A172 (cell line): ENCODE measurements at places on chromosomes 2 and 18. TPM values are rescaled to one million over a fixed set of nuclear protein-coding genes. Genes with fewer than 3 reads are reported as not detected.

DNA sequence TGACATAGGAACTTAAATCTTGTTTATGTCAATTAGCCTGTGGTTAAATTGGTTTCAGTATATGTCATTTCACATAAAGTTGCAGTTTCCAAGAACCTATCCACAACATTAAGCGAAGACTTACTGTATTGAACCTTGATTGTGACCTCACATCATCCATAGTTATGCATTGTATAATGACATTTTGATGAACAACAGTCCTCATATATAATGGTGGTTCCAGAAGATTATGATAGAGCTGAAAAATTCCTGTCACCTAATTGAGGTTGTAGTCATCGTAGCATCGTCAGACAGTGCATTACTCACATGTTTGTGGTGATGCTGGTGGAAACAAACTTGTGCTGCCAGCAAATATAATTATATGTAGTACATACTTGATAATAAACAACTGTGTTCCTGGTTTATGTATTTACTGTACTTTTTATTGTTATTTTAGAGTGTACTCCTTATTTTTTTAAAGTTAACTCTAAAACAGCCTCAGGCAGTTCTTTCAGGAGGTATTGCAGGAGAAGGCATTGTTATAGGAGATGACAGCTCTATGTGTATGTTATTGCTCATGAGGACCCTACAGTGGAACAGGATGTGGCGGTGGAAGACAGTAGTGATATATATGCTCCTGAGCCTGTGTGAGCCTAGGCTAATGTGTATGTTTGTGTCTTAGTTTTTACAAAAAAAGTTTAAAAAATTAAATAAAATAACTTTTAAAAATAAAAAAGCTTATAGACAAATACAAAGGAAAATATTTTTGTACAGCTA is 56.6 kb downstream of the UBE2E3 start:
- peak; percentile 68 for DNase-seq

The IGFBP2 gene
- total RNA-seq, result 42.8 and 56.6 TPM in 2 replicates

- DNase-seq, result no peak
These were observed 17.0 kb downstream of the ANKRD29 start for GRCh38 chr18:23645568-23646175.

DNA sequence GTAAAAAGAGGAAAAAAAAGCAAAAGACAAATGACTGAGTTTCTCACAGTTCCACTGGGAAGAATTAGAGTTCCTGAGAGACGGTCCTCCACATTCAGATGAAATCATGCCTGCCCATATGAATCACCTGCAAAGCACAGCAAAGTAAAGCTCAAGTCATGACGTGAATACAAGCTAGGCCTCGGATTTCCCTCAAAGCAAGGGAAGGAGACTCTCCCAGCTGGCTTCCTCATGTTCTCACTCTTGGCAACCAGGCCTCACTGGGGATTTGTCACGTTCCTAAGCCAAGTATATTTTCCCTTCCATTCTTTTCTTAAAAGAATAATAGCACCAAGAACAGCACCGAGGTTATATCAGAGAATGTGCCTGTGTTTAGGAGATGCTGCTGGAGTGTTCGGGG is 47.0 kb downstream of the CYP27C1 start:
- no peak for DNase-seq

The CFAP210 gene
- not detected in 2 replicates for total RNA-seq

- DNase-seq, result peak; percentile 70
These were observed 68.6 kb downstream of the CAB39 start for GRCh38 chr2:230781130-230781797.

The ACMSD gene
- not detected in 2 replicates for total RNA-seq

DNA sequence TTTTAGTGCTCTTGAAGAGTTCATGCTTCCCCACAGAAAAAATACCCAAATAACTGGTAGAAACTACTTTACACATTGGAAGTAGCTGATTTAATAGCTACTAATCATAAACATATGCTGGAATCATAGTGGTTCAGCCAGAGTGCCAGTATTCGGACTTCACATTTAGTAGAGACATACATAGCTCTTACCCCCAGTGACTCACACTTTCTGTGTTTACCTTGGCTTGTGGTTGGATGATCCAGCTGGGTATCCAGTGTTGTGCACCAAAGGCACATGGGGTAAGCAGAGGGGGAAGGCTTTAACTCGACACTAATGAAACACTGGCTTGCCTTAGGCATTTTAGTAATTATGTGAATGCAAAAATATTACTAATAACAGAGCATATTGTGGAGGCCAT is 18.1 kb downstream of the ARHGAP28 start:
- peak; percentile 70 for DNase-seq

DNA sequence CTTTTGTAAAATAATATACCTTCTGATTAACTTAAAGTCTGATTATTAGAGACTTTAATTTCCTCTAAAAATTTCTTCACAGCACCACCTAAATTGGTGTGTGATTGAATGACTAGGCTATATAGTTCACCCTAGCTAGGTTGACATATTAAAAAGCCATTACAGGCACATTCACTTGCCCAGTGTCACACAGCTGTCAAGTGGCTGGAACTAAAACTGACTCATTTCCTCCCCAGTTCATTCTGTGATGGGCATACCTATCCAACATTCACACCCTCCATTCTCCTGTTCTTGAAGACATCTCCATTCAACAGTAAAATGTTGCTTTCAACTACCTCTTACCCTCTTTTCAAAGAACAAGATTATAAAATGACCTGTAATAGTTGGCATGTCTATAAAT is 334.5 kb downstream of the ARHGAP15 start:
- peak; percentile 23 for DNase-seq

DNA sequence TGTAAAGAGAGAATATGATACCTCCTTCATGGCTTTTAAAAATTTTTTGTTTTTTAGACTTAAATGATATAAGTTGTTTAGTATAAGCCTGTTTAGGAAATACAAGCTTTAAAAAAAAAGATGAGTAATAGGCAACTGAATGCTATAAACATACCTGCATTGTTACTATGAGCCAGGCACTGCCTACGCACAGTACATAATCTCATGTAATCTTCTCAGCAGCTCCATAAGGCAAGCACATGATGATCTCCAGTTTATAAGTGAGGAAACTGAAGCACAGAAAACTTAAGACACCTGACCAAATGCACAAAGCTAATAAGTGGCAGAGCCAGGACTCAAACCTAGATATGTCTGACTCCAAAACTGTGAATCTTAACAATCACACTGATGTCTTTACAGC is 156.3 kb upstream of the SLC1A4 start:
- no peak for DNase-seq
